ENCODE measurements at places on chromosomes 3 and 15.

- DNase-seq: no peak
Observed at GRCh38 chr3:178067721-178068120, 468.5 kb upstream of the KCNMB2 start.

- DNase-seq: no peak
Observed at GRCh38 chr15:48060396-48060795, 60.4 kb upstream of the SLC24A5 start.

GRCh38 chr15:61248790-61249189 lies 19.7 kb upstream of the RORA start:
- DNase-seq: no peak

- no peak for DNase-seq
Observed at GRCh38 chr3:98460220-98460619, 2.8 kb upstream of the OR5K1 start.

DNA sequence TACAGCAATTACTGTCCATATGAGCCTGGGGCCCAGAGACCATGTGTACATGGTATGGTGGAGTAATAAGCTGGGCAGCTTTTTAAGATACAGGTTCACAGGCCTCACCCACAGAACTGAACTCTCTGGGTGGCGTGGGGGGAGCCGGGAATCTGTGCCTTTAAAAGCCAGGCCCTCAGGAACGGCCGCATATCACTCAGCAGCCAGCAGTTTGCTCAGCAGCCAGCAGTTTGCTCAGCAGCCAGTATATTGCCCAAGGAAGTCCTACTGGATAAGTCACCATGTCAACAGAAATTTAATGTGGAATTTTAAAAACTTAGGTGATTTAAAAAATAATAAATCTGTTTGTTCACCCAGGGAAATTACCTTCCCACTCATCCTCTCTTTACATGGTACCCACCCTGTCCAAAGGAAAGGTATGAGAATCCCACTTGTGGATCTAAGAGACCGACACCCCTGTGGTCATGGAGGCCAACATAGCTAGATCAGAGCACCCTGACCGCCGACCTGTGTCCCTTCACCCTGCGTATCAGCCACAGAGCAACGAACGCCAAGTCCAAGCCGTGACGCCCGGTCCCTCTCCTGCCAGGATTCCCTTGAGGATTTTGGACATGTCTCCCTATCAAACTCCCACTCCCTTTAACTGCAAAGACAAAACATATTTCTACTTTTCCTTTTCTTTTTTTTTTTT lies 95.7 kb upstream of the CHRM5 start:
- DNase-seq: no peak

GRCh38 chr3:106810300-106810875 lies 566.9 kb upstream of the CCDC54 start:
- DNase-seq: no peak

GRCh38 chr3:20316238-20316637 lies 130.2 kb upstream of the SGO1 start:
- DNase-seq: no peak

- no peak for DNase-seq
Observed at GRCh38 chr3:66419036-66419435, 81.8 kb downstream of the LRIG1 start.

- no peak for DNase-seq
Observed at GRCh38 chr3:50412231-50412754, 53.0 kb upstream of the TMEM115 start.

- DNase-seq: no peak
Observed at GRCh38 chr3:183688874-183689273, 8.7 kb upstream of the YEATS2 start.

GRCh38 chr15:74610302-74610951 lies 5.2 kb upstream of the CLK3 start:
- DNase-seq: no peak

GRCh38 chr15:36803773-36804172 lies 224.3 kb downstream of the CDIN1 start:
- peak; percentile 14 for DNase-seq

GRCh38 chr3:172213904-172214303 lies 174.5 kb downstream of the FNDC3B start:
- no peak for DNase-seq

DNA sequence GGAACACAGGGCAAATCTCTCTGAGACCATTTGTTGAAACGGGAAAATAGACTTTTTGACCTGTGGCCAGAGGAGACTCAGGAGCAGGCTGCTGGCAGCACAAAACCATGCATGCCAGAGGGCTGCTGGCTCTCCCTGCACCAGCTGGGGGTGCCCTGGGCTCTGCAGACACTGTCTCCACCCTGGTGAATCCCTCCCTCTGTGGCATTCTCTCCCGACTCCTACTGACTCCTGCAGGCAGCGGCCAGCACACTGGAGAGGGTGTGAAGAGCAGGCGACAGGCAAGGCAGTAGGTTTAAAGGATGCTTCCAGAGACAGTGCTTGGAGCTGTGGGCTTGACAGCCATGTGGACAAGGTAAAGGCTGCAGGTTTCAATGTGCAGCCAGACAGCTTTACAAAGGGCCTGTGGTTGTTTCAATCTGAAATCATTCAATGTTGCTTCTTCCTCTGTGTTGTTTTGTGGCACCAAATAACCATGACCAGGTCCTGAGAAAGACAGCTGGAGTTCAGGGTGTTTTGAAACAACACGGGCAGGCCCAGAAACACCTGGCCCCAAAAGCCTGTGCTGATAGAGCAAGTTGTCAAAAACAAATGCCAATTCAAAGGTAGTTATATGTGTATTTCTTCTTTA lies 431.0 kb upstream of the ATP10A start:
- DNase-seq: no peak

DNA sequence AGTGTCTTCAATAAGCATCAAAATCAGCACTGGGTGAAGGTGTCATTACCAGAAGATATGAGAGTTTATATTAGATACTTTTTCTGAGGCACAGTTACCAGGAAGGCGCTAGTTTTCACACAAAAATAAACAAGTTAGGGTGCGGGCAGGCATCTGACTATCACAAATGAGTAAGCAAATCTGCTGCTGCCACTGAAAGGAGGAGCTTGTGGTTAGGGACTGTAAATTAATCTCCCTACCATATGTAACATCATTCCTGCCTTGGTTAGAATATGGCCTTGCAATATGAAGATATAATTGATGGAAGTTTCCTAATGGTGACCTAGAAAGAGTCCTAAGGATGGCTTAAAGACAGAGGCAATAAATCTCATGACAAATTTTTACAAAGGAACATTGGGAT lies 19.5 kb upstream of the EID1 start:
- no peak for DNase-seq

DNA sequence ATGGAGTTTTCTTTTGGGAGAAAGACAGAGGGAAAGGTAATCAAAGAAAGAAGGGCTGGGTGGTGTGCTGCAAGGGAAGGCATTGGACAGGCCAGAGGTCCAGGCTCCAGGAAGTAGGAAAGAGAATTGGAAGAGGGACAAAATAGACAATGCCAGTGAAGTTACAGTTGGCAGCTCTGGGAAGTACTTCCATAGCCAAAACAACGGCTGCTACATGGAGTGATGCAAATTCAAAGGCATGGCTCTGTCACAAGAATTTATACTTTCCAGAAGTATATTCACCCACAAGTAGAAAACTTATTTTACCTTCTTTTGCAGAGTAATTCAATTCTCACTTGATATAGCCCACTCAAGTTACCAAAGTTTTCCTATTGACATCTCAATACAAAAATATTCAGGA lies 191.5 kb downstream of the TNIK start:
- no peak for DNase-seq

DNA sequence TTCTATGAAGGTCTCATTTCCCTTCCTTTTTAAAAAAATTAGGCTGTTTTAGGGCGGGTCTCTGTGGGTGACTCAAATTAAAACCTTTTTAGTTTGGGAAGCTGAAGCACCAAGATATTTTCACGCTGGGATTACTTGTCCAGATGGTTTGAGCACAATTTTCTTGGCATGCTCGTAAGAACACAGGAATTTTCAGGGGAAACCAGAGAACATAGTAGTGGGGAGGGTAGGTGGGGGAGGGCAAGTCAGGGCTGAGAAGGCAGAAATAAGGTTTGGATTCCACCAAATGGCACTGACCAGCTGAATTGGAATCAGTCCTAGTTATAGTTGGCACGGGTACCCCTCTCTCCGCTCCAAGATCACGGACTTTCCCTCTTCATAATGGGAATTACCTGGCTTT lies 97.3 kb upstream of the LRIG1 start:
- no peak for DNase-seq

DNA sequence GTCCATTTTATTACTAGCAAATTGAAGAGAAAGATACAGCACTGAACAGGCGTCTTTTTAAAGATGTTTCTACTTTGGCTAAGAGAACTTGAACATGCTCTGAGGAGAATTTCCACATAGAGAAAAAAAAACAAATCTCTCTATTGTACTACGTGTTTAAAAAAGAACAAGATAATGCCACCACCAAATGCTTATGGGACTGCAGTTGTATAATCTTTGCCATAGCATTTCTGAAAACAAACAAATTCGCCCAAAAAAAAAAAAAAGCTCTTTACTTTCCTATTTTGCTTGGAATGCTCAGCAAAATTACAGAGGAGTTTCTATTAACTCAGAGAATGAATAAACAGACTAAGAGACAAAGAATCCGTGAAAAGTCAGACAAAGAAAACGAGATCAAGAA lies 114.2 kb downstream of the CNTN3 start:
- DNase-seq: no peak

Measured in RWPE1 (cell line).